CD4-positive, alpha-beta T cell treated with Interleukin-21 for 1 hour (primary cell): ENCODE measurements at places on chromosomes 13 and 19.

- no peak for DNase-seq
Measured at GRCh38 chr13:20247403-20247802, 15.3 kb upstream of the GJB6 start.

DNA sequence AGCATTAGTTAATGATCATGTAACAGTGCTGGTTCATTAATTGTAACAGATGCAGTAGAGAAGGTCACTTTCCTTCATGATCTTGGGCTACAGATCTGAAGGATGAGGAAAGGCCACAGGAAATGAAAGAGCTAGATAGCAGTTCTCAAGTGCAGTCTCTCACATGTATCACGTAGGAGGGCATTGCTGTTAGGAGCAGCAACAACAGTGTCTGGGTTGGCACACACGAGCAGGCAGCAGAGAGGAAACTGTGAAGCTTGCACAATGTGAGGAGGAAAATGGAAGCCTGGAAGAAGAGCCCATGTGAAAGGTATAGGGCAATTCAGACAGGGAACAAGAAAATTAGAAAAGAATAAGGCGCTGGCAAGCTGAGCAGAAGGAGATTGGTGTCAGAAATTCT, 1741.5 kb downstream of the PCDH9 start:
- DNase-seq = no peak

DNA sequence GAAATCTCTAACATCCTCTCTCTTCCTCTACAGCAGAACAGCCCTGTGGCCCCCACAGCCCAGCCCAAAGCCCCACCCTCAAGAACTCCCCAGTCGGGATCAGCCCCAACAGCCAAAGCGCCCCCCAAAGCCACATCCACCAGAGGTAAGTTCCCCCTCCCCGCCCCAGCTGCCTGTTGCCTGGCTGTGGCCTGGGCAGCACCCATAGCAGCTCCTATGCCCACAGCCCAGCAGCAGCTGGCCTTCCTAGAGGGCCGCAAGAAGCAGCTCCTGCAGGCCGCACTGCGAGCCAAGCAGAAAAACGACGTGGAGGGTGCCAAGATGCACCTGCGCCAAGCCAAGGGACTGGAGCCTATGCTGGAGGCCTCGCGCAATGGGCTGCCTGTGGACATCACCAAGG, 14.5 kb downstream of the CC2D1A start:
- DNase-seq = no peak

GRCh38 chr13:46575301-46575771, 22.4 kb downstream of the LRCH1 start:
- DNase-seq = no peak

DNA sequence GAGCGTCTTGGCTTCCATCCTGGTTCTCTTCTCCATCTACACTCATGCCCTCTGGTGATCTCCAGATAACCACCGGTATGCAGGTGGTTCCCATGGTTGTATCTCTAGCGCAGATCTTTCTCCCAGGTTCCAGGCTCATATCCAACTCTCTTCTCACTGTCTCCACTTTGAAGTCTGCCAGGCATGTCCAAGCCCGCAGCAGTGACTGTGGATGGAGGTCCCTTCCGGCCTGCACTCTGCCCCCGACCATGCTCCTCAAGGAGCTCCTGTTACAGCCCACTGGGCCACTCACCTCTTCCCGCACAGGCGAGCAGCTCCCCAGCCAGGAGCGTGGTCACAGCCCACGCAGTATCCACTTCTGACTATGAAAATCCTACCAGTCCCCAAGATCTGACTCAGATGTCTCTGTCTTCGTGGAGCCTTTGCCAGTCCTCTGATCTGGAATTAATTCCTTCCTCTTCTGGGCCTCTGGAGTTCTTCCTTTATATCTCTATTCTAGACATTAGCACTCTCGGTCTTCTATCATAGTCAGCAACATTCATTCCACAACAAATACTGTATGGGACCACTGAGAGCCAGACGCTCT, 100.2 kb downstream of the TEX26 start:
- no peak for DNase-seq

GRCh38 chr19:42114412-42114811, 17.8 kb downstream of the POU2F2 start:
- no peak for DNase-seq

GRCh38 chr19:17841810-17842662, 5.7 kb downstream of the JAK3 start:
- DNase-seq = peak; percentile 61

GRCh38 chr13:45850027-45850613, 1.4 kb downstream of the SIAH3 start:
- no peak for DNase-seq

GRCh38 chr13:49399801-49400472, 43.9 kb downstream of the CAB39L start:
- no peak for DNase-seq

DNA sequence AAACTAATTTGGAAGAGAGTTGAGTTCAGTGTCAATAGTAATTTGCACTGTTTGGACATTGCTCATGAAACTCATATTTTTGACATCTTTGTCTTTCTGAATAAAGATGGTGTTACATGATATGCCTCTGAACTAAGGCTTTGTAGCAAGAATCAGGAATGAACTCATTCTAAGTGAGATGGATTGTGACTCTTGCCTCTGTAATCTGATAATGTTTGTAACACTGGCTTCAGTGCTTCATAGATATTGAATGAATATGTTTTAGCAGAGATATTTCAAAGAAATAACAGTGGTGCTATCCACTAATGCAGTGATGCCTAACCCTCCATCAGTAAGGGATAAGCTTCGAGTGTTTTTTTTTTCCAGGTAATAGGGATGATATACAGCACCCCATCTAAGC, 32.9 kb downstream of the TEX26 start:
- DNase-seq = no peak
